Kidney epithelial cell (primary cell): ENCODE measurements at places on chromosomes 7 and 10. TPM values are rescaled to one million over a fixed set of nuclear protein-coding genes. Genes with fewer than 3 reads are reported as not detected.
A peak's percentile ranks its signal among the peaks of the same experiment; 100 is the strongest.

Gene OR2A1
- under 0.01 TPM in 1 of 2 replicates, not detected in the other for total RNA-seq

GRCh38 chr7:18338910-18339523 lies 156.5 kb upstream of the HDAC9 start:
- DNase-seq: no peak

GRCh38 chr10:132536877-132537683 lies 507 bp upstream of the INPP5A start:
- peak; percentile 92 for DNase-seq

DNA sequence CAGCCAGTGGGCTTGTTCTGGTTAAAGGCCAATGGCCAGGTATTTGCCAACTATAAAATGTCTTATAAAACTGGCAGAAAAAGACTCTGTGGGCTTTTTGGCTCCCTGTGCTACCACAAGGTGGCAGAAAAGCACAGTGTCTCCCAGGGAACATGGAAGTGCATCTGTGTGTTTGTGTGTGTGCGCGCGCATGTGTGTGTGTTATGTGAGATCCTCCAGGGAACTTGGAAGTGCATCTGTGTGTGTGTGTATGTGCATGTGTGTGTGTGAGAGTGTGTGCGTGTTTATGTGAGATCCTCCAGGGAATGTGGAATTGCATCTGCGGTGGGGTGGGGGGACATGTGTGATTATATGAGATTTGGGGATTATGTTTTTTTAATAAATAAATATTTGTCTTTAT lies 30.2 kb upstream of the ABI1 start:
- peak; percentile 41 for DNase-seq
